ENCODE measurements at places on chromosomes 1 and 21.

- no peak for DNase-seq
Observed at GRCh38 chr1:7588457-7588827, 182.7 kb upstream of the VAMP3 start.

GRCh38 chr1:159932296-159933285, 7.3 kb upstream of the TAGLN2 start:
- no peak for DNase-seq

GRCh38 chr1:46451948-46452930, 37.4 kb upstream of the DMBX1 start:
- no peak for DNase-seq

GRCh38 chr1:185672719-185673360, 61.4 kb upstream of the HMCN1 start:
- no peak for DNase-seq

GRCh38 chr1:180917306-180918065, 4.8 kb downstream of the KIAA1614 start:
- DNase-seq, result no peak

All from hematopoietic multipotent progenitor cell (in vitro differentiated cells).